ENCODE measurements at places on chromosomes 6 and 20. TPM values are rescaled to one million over a fixed set of nuclear protein-coding genes. Genes with fewer than 3 reads are reported as not detected.

MCM3 gene
- 139 TPM for total RNA-seq

CCN2 gene
- total RNA-seq: 43.2 TPM

ETV7 gene
- total RNA-seq: 0.23 TPM

AGPAT1 gene
- total RNA-seq: 66.1 TPM

BPIFB2 gene
- total RNA-seq: not detected

MLN gene
- not detected for total RNA-seq

SLC22A1 gene
- total RNA-seq: 0.05 TPM

HLA-DRB1 gene
- 68.2 TPM for total RNA-seq

NNAT gene
- not detected for total RNA-seq

SLC25A27 gene
- 10.6 TPM for total RNA-seq

PDE7B gene
- total RNA-seq: 1.6 TPM

GRM4 gene
- not detected for total RNA-seq

MACROD2 gene
- 1.9 TPM for total RNA-seq

FHL5 gene
- 0.23 TPM for total RNA-seq

BNIP5 gene
- total RNA-seq: not detected

C6orf15 gene
- not detected for total RNA-seq

IMPG1 gene
- not detected for total RNA-seq

BMP6 gene
- total RNA-seq: 1.7 TPM

RWDD1 gene
- 12.4 TPM for total RNA-seq

MICB gene
- total RNA-seq: 7.0 TPM

BTNL2 gene
- total RNA-seq: not detected

SPTLC3 gene
- 3.0 TPM for total RNA-seq

HEY2 gene
- total RNA-seq: 2.0 TPM

FAM209B gene
- 1.1 TPM for total RNA-seq

PARD6B gene
- 2.4 TPM for total RNA-seq

LPA gene
- not detected for total RNA-seq

SSTR4 gene
- not detected for total RNA-seq

APOBEC2 gene
- not detected for total RNA-seq

MOXD1 gene
- total RNA-seq: 4.1 TPM

KHDRBS2 gene
- 0.45 TPM for total RNA-seq

OTOR gene
- not detected for total RNA-seq

EPPIN gene
- total RNA-seq: not detected

CSNK2A1 gene
- total RNA-seq: 178 TPM

EPB41L2 gene
- 39.2 TPM for total RNA-seq

L3MBTL1 gene
- total RNA-seq: 4.9 TPM

NKX2-4 gene
- 5.5 TPM for total RNA-seq

FAM209A gene
- total RNA-seq: not detected

ADGRF5 gene
- 0.05 TPM for total RNA-seq

TBCC gene
- total RNA-seq: 25.5 TPM

SCRT2 gene
- not detected for total RNA-seq

LHFPL5 gene
- not detected for total RNA-seq

BTN1A1 gene
- not detected for total RNA-seq

REV3L gene
- 23.4 TPM for total RNA-seq

STX11 gene
- 0.08 TPM for total RNA-seq

MUC22 gene
- total RNA-seq: not detected

RAET1E gene
- 1.3 TPM for total RNA-seq

SLC35D3 gene
- not detected for total RNA-seq

PBOV1 gene
- total RNA-seq: not detected

MPIG6B gene
- not detected for total RNA-seq

GPR63 gene
- 0.72 TPM for total RNA-seq

MICA gene
- 9.9 TPM for total RNA-seq

NPBWR2 gene
- total RNA-seq: not detected

TRIM40 gene
- total RNA-seq: not detected

TREM1 gene
- 0.15 TPM for total RNA-seq

TMEM151B gene
- total RNA-seq: 0.03 TPM

C20orf141 gene
- not detected for total RNA-seq

POLH gene
- total RNA-seq: 8.1 TPM

RBBP8NL gene
- 0.03 TPM for total RNA-seq

RBPJL gene
- not detected for total RNA-seq

Data from A375 (cell line).